ENCODE measurements at places on chromosomes 5 and 9.

GRCh38 chr5:95826949-95827891 is 4.7 kb upstream of the GLRX start:
- DNase-seq, result no peak

DNA sequence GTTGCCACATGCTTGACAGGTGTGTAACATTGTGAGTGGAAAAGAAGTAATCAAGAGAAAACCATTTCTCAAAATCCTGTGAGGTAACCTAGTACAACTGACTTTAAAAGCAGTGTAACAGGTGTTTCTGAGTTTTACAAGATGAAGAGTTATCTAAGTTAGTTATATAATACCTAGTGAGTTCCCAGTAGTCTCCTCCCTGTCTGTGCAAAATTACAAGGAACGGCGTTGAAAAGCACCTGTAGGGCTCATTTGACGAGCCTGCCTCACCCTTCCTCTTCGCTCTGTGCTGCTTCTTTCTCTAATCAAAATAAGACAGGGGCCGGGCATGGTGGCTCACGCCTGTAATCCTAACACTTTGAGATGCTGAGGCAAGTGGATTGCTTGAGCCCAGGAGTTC is 132.9 kb upstream of the SLC30A5 start:
- DNase-seq, result no peak

GRCh38 chr9:36796671-36797419 is 224.2 kb downstream of the MELK start:
- DNase-seq, result no peak

DNA sequence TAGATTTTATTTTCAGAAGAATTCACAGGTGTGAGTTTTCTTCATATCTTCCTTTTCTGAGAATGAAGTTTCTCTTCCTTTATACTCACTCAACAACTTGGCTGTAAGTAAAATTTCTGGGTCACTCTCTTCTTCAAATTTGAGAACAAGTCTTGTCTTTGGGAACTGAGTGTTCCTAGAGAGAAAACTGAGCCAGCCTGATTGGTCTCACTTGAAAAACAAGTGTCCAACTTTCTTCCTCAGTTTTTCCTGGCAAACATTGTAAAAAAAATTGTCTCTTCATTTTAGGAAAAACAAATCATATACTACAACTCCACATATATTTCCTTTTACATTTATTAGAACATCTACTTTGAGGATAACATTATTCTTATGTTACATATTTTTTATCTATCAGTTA is 156.1 kb upstream of the GHR start:
- DNase-seq, result no peak

GRCh38 chr5:166245556-166245955 is 2045.9 kb upstream of the WWC1 start:
- no peak for DNase-seq

- no peak for DNase-seq
Observed at GRCh38 chr9:105355781-105356180, 92.1 kb upstream of the FSD1L start.

DNA sequence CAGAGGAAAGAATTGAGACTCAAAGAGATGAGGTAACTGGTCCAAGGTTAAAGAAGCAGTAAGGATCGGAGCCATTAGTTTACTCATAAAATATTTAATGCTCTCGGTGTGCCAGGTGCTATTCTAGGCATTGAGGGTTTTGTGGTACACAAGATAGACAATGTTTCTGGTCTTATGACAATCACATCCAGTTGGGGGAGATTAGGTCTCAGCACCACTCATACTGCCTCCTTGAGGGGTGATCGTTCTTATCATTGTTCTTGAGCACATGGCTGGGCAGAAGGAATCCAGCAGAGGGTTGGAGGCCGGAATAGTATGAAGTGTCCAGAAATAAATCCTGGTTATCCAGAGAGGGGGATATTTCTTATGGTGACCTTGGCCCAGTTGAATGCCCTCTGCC is 40.7 kb upstream of the LCP2 start:
- DNase-seq, result no peak

DNA sequence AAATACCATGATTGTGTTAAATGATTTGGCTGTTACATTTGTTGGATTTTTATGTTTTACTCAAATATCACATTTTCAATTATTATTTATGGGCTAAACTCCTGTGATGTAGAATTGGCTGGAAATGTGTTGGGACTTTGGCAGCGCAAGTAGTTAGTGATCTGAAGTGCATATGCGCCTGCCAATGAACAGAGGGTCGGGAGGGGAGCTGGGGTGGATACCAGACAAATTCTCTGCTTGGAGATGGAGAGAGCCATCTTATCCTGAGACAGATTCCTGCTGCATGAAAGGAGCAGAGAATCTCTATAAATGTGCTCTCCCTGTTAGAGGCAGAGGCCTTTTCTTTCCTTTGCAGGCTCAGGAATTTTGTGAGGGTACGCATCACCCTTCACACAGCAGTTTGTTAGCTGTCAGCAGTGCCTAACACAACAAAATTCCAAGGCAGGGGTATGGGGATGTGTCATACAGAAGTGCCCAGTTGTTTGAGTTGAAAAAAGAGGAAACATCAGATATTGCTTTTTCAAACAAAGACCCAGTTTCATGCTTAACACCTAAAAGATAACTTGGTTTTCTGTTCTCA is 489.1 kb downstream of the CSNK1G3 start:
- DNase-seq, result peak; percentile 2

DNA sequence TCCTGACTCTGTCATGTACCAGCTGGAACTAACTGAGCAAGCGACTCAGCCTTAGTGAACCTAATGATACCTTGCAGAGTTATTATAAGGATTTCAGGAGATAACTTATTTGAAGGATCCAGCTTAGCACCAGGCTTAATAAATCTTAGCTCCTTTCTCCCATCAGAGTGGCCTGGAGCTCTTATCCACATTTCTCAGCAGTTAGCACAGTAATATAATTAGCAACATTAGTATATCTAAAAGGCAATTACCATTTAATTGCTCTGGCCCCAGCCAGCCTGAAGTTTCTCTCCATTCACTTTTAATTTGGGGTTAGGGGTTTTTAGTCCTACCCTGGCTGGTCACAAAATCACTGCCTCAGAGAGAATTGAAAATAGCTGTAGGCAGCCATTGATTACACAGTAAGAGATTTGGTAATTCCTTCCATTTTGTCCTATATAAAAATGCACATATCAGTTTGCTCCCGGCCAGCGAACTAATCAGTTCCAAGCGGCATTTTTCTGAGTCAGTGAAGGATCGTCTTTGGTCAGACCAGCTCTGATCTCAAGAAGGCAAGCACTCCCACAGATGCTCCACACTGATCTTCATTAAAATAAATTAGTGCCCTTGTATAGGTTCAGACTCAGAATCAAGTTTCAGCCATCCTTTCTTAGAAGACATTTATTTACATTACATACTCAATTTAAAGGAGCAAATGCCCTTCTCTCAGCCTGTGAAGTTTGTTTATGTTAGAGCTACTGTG is 56.6 kb downstream of the SNCAIP start:
- no peak for DNase-seq

GRCh38 chr9:79684059-79684458 is 112.3 kb downstream of the TLE4 start:
- no peak for DNase-seq

DNA sequence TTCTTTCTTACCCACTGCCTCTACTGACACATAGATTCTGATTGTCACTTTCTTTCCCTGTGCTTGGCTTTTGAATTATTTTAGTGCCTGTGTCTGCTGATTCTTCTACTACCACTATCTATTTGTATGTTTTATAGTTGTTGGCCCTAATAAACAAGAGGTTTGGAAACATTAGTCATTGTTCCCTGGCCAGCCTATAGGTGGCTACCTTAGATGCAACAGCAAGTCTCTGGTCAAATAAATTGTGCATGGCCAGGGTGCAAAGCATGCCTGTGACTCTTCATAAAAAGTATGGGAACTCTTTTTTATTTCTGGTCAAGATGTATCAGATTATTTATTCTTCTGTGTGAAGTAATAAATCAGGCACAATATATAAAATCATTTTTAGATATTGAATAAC is 124.4 kb downstream of the PLK2 start:
- DNase-seq, result no peak

GRCh38 chr9:13291718-13292117 is 12.2 kb upstream of the MPDZ start:
- no peak for DNase-seq

GRCh38 chr5:126640866-126641265 is 40.1 kb downstream of the PHAX start:
- DNase-seq, result no peak

- DNase-seq, result no peak
Observed at GRCh38 chr9:125603478-125604021, 103.5 kb downstream of the MAPKAP1 start.

DNA sequence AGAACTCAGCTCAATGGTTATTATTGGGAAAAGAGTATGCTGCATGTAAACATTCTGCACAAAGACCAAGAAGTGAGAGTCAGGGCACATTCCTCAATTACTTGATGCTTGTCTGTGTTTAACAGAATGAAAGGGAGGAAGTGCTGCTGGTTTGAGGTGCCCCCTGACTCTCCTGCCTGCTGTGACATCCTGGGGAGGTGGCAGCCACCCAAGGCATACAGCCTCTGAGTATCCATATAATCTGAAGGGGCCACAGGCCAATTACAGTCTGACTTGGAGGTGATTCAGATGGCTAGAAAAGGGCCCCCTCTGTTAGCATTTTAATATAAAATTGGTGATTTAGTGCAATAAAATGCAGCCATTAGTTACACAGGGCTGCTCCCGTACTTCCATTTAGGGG is 313.8 kb downstream of the ASTN2 start:
- DNase-seq, result no peak

- DNase-seq, result no peak
Observed at GRCh38 chr9:114318416-114318815, 4.5 kb upstream of the ORM1 start.

GRCh38 chr5:32551865-32552264 is 33.5 kb upstream of the SUB1 start:
- DNase-seq, result no peak

- DNase-seq, result no peak
Observed at GRCh38 chr9:34139477-34140146, 13.1 kb upstream of the DCAF12 start.

DNA sequence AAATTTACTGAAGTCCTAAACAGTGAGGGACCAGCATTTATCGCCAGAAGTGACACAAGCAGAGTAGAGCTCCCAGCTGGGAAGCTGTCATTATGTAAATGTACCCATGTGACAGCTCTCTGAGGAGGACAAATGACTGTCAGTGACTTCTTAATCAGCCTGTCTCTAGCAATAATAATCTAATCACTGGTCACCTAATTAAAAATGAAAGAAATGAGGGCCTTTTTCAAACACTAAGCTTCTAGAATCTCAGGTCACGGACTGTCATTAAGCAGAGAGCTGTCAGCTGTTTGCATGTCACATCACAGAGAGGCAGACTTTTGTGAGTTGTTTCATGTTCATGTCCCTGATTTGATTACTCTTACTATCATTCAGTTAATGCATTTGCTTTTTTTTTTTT is 77.9 kb upstream of the FBXL17 start:
- DNase-seq, result no peak

GRCh38 chr5:113047733-113048652 is 71.4 kb downstream of the DCP2 start:
- DNase-seq, result no peak

- no peak for DNase-seq
Observed at GRCh38 chr5:73370640-73371583, 77.7 kb downstream of the FOXD1 start.

GRCh38 chr5:159106193-159106568 is 6.5 kb upstream of the EBF1 start:
- no peak for DNase-seq

DNA sequence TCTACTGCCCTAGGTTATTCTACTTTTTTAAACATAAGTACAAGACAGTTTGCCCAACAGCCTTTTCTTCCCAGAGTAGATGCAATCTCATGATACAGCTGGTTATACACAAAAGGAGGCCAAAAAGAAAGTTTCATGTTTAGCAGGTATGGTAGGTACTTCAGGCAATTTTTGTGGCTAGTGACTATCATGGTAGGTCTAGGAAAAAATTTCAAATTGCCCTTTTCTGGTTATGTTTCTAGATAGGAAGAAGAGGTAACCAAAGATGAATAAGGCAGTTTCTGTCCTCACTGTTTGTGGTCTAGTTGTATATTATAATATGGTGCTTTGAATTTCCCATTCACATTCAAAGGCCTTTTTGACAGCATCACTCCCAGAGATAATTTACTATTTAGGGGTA is 19.7 kb downstream of the MEGF9 start:
- DNase-seq, result no peak

- no peak for DNase-seq
Observed at GRCh38 chr9:8762479-8763085, 963.0 kb upstream of the DMAC1 start.

DNA sequence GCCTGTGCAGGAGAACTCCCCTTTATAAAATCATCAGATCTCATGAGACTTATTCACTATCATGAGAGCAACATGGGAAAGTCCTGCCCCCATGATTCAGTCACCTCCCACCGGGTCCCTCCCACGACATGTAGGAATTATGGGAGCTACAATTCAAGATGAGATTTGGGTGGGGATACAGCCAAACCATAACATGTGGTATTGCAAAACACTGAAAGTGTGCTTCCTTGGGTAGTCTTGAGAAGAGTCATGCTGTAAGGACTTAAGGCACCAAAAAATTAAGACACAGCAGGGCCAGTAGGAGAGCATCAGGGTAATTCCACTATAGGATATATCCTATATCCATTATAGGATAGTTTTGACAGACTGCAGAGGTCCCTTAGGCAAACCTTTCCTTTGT is 29.4 kb upstream of the GDNF start:
- no peak for DNase-seq

- no peak for DNase-seq
Observed at GRCh38 chr5:36889264-36889663, 12.7 kb downstream of the NIPBL start.

- no peak for DNase-seq
Observed at GRCh38 chr5:120388016-120388781, 75.9 kb upstream of the PRR16 start.

DNA sequence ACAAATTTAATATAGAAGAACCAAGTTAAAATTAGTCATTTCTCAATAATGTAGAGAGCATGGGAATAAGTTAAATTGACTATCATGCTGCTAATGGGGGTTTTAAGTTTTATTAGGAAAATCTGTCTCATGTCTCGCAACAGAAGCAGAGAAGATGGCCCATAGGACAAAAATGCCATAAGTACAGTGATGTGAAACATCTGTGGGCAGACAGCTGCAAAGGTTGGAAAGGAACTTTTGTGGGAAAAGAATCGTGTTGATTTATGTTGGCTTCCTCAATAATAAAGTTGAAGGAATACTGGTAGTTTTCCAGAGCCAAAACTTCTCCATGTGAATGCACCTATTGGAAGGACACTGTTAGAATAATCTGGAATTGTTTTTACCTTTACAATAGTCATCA is 44.8 kb downstream of the VCAN start:
- DNase-seq, result no peak

- DNase-seq, result no peak
Observed at GRCh38 chr5:133065471-133065870, 13.7 kb downstream of the HSPA4 start.

DNA sequence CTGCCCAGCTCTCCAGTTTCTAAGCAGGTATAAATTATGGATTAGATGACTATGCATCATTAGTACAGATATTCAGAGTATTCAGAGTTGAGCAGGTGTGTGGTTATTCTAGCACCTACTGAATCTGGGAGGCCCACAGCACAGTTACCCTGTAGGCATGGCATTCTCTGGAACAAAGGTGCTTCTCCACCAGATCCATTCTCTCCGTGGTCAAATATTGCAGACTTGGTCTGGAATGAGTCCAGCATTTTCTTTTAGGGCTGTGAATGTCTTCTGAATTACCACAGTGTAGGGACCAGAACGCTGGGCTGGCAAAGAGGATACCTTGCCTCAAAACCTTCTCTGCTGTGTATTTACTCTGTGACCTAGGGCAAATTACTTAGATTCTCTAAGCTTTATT is 116.8 kb downstream of the ARHGAP26 start:
- DNase-seq, result no peak

All from NCI-H1092 (cell line).